Thoracic aorta (tissue), 2 donors: ENCODE measurements at places on chromosomes 12 and 14.

- no peak for DNase-seq
Observed at GRCh38 chr12:113236539-113237399, 15.5 kb downstream of the TPCN1 start.

DNA sequence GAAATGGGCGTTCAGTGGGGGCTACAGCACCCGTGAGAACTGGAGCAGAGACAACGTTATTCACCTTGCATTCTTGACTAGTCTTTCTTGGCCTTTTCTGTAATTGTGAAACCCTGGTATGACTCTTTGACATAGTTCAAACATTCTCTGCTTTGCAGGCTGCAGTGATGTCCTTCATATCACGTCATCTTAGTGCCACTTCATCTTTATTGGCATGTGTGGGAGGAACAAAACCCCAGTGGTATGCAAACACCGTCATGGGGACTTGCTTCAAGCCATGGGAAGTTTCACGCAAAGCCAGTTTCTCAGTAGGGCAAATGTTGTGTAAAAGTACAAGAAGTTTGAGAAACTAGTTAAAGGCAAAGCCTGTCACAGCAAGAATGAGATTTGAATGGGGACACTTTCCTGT lies 20.2 kb upstream of the DUSP16 start:
- DNase-seq, result no peak

DNA sequence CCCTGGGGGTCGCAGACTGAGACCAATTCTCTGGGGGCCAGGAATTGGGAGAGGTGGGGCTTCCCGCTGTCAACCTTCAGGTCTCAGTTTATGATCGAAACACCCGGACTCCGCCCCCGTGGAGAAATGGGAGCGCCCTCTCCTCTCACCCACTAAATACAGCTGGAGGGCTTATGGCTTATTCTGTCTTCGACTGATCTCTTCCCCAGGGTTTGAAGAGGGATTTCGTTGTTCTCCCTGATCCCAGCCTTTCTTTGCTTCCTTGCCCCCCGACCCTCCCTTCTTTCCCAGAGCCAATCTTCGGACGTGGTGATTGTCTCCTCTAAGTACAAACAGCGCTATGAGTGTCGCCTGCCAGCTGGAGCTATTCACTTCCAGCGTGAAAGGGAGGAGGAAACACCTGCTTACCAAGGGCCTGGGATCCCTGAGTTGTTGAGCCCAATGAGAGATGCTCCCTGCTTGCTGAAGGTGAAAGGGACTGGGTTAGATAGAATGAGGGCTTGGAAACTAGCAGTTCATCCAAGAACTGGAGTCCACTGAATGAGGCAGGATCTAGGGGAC lies 607 bp downstream of the OS9 start:
- DNase-seq, result no peak

GRCh38 chr12:95336387-95337067 lies 118.9 kb downstream of the VEZT start:
- peak; percentile 12 for DNase-seq

DNA sequence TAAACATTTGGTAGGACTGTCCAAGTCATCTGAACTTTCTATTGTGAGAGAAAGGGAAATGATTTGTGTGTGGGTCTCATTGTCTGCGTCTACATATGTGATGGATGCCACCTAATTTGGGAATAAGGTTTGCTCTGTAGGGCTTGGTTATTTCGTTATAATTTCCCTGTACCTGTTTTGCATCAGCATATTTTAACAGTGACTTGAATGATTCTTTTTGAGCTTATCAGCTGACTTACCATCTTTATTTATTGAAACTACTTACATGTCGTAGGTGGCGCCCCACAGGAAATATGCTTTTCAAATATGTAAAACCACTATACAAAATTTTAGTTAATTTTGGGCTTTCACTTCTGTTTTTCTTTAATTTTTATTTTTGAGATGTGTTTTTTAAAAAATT lies 56.5 kb upstream of the BCAT1 start:
- DNase-seq, result no peak
